ENCODE measurements at places on chromosomes 12 and 14.
A peak's percentile ranks its signal among the peaks of the same experiment; 100 is the strongest.

GRCh38 chr12:89984846-89985245, 276.2 kb upstream of the ATP2B1 start:
- DNase-seq = no peak

DNA sequence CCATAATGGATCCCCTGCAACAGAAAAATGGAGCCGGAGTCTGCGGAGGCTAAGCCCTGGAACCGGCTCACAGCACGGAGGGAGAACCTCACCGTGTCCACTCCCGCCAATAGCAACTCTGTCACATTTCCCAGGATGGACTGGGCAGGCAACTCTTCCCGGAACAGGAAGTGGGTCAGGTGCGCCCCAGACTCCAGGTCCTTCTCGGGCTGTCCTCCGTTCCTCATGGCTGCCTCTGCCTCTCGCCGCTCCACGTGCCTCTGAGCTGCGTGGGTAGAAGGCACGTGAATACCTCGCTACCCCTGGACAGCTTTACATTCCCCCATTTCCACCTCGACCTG, 2.2 kb downstream of the CYP27B1 start:
- DNase-seq = no peak

DNA sequence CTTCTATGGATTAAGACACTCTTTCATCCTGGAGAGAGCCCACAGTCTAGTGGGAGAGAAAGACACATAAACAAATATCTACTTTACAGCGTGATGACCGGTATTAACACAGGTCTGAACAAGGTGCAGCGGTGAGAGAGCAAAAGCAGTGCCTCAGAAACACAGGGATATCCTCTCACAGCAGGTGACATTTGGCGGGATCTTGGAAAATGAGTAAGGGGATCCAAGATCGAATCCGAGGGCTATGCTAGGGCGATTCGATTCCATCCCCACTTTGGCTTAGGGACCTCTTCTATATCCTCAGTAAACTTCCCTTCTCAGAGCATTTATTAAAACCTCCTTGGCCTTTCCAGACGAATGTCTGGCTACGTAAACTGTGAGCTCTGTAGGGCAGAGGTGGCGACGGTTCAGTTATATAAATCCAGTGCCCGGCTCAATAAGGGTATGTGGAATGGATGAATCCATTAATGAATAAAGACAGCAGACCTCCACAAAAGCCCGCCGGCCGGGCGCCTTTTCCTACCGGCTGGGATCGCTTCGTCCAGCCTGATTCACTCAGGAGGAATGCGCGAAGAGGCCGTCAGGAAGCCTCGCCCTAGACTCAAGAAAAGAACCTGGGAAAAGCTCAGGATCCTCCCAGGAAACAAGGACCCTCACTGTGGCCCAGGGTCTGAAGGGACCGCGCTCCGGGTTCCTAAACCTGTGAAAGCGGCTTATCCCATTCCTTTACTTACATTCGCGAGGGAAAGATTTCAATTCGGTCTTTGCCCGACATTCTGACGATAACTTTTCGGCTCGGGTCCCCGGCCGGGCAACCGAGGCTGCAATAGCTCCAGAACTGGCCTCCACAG, 455 bp downstream of the ATP6V1D start:
- peak; percentile 11 for DNase-seq

- DNase-seq = no peak
These were observed 43.7 kb downstream of the LTBP2 start for GRCh38 chr14:74568380-74568649.

- DNase-seq = no peak
These were observed 12.8 kb downstream of the PGF start for GRCh38 chr14:74942608-74943007.

- DNase-seq = no peak
These were observed 105.8 kb downstream of the PAH start for GRCh38 chr12:102811110-102811737.

GRCh38 chr14:98941481-98941880, 330.5 kb downstream of the BCL11B start:
- DNase-seq = no peak

- no peak for DNase-seq
These were observed 12.2 kb downstream of the FOS start for GRCh38 chr14:75290851-75291250.

DNA sequence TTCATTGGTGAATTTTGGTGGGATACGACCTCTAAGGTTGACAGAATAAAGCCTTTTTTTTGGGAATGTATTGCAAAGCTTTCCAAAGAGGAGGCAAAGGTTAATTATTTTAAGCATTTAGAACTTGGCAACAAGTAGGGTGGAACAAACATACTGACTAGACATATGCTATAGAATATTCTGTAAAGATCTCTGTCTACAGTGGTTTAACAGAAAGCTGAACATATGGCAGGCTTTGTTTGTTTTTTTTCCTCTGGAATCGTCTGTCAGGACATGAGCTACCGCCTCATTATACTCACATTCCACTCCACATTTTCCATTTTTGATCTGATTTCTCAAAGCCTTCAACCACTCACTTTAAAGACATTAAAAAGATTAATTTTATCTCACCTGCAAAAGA, 153.4 kb upstream of the PELI2 start:
- no peak for DNase-seq

GRCh38 chr12:118120579-118121363, 15.2 kb upstream of the PEBP1 start:
- no peak for DNase-seq

- DNase-seq = peak; percentile 64
These were observed 98.4 kb downstream of the LGMN start for GRCh38 chr14:92649934-92650545.

- DNase-seq = no peak
These were observed 287.0 kb downstream of the DPF3 start for GRCh38 chr14:72606879-72607278.

GRCh38 chr12:51190820-51191219, 17.9 kb upstream of the TFCP2 start:
- no peak for DNase-seq

GRCh38 chr14:78904094-78904493, 733.9 kb downstream of the NRXN3 start:
- no peak for DNase-seq

GRCh38 chr12:12224240-12224940, 42.5 kb downstream of the LRP6 start:
- peak; percentile 42 for DNase-seq

GRCh38 chr14:52792097-52792415, 649 bp upstream of the GNPNAT1 start:
- DNase-seq = no peak

GRCh38 chr12:124105546-124105945, 132.5 kb downstream of the ZNF664 start:
- DNase-seq = no peak

DNA sequence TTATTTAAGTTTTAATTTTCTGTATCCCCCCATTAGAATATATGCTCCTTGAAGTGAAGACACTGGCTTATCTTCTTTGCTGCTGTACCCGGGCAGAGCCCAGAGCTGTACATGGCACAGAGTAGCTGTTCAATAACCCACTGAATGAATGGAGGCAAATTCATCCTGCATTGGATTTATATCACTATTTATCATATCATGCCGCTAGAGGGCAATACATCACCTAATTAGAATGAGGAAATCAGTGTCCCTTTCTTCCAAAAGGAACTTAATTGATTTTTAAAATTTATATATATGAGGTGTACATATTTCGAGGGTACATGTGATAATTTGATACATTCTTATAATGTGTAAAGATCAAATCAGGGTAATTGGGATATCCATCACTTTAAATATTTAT, 89.2 kb upstream of the TMEM260 start:
- no peak for DNase-seq

- peak; percentile 77 for DNase-seq
These were observed 89.8 kb downstream of the CRADD start for GRCh38 chr12:93766796-93767523.

DNA sequence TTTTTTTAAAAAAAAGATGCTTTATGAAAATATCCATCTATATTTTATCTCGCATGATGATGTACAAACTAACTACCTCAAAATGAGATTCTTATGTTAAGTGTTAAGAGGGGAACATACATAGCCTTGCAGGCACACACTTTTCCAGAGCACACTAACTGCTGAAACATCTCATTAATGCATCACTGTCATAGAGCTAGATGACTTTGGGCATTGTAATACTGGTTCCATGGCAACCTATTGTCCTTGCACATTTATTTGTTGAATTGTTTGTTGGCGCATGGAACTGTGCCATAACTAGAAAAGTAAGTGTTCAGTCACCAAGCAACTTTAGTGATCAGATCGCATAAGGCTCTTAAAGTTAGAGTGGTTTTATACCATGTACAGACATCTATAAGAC, 348.3 kb downstream of the GALC start:
- no peak for DNase-seq

GRCh38 chr12:6478416-6478815, 7.9 kb upstream of the VAMP1 start:
- DNase-seq = peak; percentile 32

GRCh38 chr14:96578619-96579018, 76.4 kb downstream of the PAPOLA start:
- DNase-seq = no peak

GRCh38 chr12:1878214-1878613, 40.2 kb downstream of the CACNA2D4 start:
- no peak for DNase-seq
